ENCODE measurements at places on chromosomes 12 and 14.

- DNase-seq = no peak
Observed at GRCh38 chr12:104177663-104178501, 37.7 kb upstream of the TXNRD1 start.

DNA sequence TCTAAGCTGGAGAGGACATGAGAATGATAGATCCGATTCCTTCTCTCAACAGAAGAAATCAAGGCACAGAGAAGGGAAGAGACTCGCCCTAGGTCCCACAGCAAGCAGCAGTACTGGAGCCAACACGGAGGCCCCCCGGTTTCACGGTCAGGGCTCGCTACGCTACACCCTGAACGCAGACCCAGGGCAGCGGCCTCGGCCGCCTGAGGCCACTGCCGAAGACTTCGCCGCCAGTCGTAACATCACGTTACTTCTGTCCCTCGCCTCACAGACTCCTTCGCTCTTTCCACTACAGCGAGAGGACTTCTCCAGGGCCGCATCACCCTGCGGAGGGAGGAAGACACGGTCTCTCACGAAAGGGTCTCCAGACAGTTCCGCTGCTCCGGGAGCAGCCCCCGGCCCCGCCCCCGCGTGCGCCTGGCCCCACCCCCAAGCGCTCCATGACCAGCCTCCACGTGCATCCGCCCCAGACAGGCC is 411 bp upstream of the DCAF4 start:
- DNase-seq = no peak

DNA sequence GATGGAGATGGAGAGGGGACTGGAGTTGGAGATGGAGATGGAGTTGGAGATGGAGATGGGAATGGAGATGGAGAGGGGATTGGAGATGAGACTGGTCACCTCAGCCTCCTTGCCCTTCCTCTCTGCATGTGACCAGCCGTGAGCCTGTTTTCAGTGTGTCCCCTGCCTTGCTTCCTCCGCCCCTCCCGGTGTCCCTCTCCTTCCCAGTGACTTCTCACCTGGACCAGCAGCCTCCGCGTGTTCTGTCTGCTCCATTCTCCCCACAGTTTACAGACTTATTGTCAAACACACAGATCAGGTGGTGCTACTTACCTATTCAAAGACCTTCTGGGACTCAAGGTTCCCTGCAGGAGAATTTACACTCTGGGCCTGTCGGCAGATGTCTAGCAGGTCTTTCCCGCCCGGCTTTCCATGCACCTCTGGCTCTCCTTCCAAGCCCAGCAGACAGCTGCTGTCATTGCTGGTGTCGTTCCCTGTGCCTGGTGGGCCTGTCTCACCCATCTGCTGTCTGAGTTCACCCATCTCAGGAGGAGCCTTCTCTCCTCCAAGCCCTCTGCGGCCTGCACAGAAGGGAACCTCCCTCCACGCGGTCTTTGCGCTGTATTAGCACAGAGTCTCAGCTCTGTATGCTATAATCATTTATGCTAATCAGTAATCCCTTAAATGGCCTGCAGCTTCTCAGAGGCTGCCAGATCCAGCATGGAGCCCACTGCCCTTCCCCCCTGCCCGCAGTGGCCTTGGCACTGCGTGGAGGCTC is 62.1 kb downstream of the ADGRD1 start:
- DNase-seq = no peak

DNA sequence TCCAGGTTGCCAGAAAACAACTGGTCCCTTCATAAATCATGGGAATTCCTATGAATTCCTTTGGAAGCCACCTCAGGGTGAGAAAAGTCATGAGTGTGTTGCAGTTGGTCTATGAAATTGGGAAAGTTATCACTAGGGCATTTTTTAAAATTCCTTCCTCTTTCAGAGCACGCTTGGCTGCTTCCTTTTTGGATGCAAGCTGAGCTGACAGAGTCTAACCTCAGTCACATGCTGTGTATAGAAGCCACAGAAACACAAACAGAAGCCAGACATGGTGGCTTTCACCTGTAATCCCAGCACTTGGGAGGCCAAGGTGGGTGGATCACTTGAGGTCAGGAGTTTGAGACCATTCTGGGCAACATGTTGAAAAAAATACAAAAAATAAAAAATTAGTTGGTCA is 21.7 kb upstream of the HELB start:
- DNase-seq = no peak

DNA sequence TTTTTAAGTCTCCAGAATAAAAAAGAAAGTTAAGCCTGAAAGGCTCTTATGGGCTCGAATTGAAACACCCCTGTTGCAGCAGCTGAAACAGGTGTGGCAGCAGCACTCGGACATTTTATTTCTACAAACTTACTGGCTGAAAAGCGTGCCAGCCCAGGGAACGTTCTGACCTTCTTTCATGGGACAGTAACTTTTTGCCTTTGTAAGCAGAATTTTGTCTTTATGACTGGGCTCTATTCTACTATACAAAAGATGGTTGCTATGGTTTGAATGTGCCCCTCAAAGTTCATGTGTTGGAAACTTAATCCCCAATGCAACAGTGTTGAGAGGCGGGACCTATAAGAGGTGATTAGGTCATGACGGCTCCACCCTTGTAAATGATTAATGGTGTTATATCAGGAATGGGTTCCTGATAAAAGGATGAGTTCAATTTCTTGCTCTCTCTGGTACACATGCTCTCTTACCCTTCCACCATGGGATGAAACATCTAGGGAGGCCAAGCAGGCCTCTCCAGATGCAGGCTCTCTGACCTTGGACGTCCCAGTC is 52.7 kb downstream of the PELI2 start:
- DNase-seq = no peak

Data from CD4-positive, alpha-beta T cell treated with Interleukin-12 subunit alpha and Interleukin-12 subunit beta, for 1 hour (primary cell).